Mucosa of descending colon (tissue), 3 donors: ENCODE measurements at places on chromosomes 12 and 14.

DNA sequence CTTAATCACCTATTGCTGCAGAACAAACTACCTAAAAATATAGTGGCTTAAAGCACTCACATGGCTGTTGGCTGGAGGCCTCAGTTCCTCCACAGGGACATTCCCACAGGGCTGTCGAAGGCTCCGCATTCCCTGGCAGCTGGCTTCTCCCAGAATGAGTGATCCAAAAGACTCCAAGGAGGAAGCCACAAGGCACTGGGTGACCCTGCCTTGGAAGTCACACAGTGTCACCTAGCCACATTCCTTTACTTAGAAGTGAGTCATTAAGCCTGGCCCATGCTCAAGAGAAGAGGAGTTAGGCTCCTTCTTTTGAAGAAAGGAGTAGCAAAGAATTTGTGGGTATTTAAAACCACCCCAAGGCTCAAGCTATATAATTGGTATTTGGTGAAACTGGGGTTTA lies 63.9 kb upstream of the MAP1LC3B2 start:
- DNase-seq, result no peak

DNA sequence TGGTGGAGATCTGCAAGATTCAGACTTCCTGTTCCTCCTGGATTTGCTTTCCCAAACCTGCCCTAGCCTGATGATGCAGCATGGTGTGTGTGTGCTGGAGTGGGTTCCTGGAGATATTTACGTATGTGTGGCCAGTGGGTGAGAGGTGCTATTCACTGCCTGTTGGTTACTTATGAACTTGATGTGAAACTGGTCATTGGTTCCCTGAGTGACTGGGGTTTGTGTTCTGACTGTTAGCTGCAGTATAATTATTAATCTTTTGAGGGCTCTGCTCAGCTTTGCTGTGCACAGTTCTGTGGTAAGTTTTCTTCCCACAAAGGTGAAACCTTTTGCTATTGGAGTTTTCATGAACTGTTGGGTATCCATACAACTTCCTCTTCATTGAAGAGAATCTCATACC lies 541.8 kb upstream of the FBXO33 start:
- no peak for DNase-seq

- DNase-seq, result no peak
These were observed 18.2 kb downstream of the GLT1D1 start for GRCh38 chr12:128871516-128871892.

- DNase-seq, result no peak
These were observed 232.7 kb downstream of the RASSF9 start for GRCh38 chr12:85603556-85603955.

DNA sequence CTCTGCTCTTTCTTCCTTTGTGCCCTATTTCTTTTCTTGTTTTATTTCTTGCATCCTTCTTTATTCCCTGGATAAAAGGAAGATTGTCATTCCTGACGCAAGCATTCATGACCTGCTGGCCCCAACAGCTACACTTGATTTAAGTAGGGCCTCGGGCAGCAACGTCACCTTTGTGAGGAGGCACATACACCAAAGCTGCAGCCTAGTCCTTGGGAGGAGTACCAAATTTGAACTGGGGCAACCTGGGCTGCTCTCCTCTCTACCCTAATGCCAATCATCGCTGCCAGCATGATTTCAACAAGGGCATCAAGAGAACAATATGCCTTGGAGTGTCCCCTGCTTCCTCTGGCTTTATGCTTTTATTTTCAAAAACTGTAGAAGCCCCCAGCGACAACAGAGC lies 76.4 kb downstream of the C12orf50 start:
- no peak for DNase-seq

DNA sequence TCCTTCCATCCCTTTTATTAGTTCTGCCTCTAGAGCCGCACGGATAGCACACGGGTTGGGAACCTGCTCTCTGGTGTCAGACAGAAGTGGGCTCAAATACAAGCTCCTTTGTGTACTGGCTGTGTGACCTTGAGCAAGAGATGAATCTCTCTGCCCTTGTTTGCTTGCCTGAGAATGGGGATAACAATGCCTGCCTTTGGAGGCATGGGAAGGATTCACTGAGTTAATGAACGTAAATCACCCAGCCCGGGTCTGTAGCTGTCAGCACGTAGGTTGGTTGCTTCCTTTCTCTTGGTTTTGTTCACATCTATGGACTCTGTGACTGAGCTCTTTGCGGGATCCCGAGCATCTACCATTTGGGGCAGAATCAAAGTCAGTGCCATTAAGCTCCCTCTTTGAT lies 79.3 kb upstream of the NRXN3 start:
- DNase-seq, result no peak
